ENCODE measurements at places on chromosomes 1 and 21.
A peak's percentile ranks its signal among the peaks of the same experiment; 100 is the strongest.

DNA sequence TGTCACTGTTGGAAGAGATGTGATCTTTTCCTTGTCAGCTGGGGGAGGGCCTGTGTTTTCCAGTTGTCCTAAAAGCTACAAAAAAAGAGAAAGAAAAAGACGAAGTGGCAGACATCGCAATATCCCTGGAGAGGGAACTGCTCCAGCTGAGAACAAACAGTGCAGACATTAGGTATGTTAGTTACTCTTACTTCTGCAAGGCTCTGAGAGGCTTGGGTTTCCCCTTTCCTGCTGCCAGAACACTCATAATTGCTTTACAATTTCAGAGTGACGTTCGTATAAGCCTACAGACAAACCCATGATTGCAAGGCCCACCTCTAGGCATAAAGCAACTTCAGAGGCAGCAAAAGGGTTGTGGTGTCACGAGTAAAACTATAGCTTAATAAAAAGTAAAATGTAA is 31.1 kb downstream of the CD160 start:
- DNase-seq: no peak

DNA sequence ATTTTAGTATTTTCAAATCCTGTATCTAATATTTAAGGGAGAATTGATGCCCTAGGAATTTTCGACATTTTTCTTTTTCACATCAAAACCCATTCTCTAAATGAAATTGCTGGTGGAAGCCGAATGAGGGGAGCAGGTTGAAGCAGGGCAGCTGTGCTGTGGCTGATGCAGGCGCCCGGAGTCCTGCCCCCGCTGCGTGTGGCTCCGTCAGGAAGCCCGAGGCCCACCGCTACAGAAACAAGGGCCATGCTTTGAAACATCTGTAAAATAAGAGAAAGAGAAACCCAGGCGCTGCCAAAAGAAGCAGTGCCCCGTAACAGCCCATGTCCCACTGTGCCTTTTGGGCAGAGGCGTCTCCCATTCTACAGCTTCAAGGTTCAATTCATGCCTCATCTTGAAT is 41.1 kb downstream of the TENT5C start:
- no peak for DNase-seq

GRCh38 chr1:115138973-115139372 is 49.7 kb upstream of the TSPAN2 start:
- peak; percentile 66 for DNase-seq

GRCh38 chr1:40064797-40065499 is 24.4 kb downstream of the CAP1 start:
- no peak for DNase-seq

DNA sequence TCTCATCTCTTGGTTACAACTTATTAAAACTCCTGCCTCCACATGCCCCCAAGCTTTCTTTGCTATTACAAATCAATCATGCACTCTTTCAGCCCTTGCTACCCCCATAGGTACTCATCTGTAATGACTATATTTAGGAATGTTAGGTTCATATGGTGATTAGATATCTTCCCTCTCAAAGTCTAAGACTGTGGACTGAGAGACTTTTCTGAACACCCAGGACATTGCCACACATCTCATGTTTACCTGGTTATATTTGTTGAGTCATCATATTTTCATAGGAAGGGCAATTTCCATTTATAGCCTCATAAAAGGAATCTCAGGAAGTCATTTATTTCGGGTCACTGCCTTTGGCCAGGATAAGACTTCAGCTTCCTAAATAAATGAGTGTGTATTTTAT is 81.5 kb upstream of the LPGAT1 start:
- no peak for DNase-seq

DNA sequence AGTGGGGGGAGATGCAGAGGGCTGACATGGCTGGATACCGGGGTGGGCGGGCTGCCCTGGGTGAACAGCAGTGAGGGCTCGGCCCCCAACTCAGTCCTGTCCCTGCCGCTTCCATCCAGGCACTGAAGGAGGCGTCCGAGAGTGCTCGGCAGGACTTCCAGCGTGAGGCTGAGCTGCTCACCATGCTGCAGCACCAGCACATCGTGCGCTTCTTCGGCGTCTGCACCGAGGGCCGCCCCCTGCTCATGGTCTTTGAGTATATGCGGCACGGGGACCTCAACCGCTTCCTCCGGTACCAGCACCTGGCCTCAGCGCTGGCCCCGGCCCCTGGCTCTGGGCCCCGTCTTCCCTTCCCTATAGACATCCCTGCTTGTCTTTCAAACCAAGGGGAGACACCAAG is 15.6 kb downstream of the NTRK1 start:
- no peak for DNase-seq

GRCh38 chr1:91007827-91008226 is 14.0 kb downstream of the ZNF644 start:
- DNase-seq: no peak

DNA sequence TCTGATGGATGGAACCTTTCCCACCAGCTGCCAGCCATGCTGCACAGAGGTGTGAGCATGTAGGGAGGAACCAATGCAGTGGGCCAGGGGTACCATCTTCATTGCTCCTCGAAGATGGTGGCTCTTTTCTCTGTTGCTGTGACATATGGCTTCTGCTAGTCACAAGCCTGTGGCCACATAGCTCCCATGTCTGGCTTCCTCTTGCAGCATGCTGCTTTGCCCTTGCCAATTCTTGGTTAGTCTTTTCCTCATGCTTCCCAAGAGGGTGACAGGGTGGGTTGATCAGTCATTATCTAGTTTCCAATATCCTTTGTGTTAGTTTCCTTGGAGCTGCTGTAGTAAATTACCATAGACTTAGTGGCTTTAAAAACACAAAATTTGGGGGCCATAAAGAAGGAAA is 123.4 kb downstream of the ETS2 start:
- no peak for DNase-seq

DNA sequence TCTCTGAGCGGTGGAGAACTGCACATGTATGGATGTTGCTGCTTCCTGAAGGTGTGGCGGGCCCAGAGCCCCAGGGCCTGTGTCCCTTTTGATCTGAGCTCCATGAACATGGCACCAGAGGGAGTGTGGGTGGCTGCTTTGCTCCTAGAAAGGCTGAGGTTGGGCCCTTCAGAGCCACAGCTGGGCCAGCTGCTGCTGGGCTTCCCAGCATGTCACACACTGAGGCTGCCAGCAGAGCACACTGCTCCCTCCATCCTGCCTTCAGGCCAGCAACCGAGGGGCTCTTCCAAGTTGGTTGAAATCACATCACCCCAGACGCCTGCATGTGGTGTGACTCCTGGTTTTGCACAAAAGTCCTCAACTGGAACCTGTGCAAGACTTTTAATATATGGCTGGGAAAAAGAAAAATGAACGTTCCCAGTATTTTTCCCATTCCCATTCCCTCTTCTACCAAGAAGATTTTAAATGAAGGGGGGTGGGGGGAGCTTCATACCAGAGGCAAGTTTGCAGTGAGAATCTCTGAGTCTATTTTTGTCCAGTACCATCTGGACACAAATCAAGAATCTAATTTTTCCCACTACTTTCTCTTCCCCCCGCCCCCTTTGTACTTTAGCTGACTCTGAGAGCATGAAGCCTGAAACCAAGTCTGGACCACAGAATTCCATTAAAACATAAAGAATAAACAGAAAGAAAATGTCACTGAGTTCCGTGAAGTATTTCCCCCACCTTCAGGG is 26.2 kb upstream of the NGF start:
- no peak for DNase-seq

Data from D721Med (cell line).